Heart left ventricle (tissue), 16 donors: ENCODE measurements at places on chromosomes 1 and 21. TPM values are rescaled to one million over a fixed set of nuclear protein-coding genes. Genes with fewer than 3 reads are reported as not detected.

DNA sequence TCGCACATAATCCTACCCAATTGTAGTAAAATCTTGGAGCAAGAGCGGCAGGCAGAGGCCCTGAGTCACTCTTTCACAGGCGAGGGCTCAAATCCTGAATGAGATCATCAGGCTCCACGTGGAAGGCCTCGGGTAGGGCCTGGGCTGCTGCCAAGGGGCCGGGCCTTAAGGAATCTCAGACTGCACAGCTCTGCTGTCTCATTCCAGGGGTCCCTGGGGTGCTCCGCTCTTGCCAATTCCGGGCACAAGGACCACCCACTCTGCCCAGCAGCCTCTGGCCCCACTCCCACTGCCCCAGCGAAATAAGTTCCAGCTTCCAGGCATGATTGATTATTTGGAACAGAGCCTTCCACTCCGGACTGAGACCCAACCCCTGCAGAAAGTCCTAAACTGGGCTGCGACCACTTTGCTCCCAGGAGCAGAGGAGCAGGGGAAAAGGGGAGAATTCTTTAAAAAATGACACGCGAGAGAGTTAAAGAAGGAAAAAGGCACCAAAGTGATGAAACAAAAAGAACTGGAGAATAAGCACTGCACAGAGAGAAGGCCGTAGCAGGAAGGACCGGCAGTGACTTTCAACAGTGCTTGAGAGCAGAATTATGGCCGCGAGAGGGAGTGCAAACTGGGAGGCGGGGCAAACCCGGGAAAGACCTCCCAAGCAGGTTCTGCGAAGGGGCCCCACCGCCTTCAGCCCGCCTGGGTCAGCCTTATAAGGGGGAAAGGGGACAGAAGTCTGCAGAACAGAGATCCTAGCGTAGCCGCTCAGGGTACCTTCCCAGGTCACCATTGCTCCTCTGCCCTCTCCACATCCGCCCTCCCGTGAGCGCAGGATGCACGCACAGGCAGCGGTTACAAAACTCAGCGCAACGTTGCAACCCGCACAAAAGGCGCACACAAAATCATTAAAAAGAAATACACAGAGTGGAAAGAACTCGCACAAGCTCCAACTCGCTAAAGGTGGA, 2.0 kb downstream of the ADAMTS1 start:
- DNase-seq: peak; percentile 95

PTPRF gene
- polyA plus RNA-seq: 0.91 TPM

ASCL5 gene
- polyA plus RNA-seq: not detected

SH3D21 gene
- 0.72 TPM for polyA plus RNA-seq

DNA sequence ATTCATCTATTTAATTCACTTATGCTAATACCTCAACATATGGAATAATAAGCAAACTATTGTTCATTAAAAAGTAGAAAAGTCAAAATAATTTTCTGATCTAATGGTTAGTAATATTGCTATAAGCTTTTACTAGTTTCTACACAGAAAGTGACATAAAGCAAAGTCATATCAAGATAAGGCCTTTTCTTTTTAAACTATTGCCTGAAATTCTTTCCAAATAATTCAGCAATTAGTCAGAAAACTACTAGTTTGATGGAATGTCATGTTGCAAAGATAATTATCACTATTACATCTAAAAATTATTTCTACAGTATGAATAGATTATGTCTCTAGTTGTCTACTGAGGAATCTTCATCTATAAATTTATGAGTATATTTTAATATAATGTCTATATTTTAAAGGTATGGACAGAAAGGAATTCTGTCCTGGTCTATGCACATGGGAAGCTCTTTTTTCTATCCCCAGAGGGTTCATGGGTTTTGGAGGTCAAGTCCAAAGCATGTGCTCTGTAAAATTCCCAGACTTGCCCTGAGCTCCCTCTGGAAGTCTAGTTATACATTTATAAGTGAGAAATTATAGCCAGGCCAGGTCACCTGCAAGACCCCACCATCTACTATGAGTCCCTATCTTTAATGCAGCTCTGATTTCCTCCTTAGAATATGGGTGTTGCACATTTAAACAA, 84.6 kb upstream of the DPYD start:
- no peak for DNase-seq

GRCh38 chr1:199766218-199766792, 261.2 kb upstream of the NR5A2 start:
- no peak for DNase-seq

DNA sequence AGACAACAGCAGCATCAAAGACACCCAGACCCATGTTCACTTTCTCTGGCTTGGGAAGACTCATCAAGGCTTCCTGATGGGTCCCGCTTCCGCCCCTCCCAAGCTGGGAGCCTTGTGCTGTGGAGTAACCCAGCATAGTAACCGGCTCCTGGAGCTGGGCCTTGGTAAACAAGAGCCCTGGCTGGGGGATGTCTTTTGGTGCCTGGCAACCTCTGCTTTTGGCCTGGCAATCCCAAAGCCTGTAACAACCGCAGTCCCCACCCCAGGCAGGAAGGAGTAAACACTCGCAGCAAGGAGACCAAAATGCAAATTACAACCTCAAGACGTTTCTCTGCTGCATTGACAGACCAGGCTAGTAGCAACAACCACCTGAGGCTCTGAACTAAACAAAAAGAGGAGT, 16.9 kb upstream of the THRAP3 start:
- no peak for DNase-seq

DNA sequence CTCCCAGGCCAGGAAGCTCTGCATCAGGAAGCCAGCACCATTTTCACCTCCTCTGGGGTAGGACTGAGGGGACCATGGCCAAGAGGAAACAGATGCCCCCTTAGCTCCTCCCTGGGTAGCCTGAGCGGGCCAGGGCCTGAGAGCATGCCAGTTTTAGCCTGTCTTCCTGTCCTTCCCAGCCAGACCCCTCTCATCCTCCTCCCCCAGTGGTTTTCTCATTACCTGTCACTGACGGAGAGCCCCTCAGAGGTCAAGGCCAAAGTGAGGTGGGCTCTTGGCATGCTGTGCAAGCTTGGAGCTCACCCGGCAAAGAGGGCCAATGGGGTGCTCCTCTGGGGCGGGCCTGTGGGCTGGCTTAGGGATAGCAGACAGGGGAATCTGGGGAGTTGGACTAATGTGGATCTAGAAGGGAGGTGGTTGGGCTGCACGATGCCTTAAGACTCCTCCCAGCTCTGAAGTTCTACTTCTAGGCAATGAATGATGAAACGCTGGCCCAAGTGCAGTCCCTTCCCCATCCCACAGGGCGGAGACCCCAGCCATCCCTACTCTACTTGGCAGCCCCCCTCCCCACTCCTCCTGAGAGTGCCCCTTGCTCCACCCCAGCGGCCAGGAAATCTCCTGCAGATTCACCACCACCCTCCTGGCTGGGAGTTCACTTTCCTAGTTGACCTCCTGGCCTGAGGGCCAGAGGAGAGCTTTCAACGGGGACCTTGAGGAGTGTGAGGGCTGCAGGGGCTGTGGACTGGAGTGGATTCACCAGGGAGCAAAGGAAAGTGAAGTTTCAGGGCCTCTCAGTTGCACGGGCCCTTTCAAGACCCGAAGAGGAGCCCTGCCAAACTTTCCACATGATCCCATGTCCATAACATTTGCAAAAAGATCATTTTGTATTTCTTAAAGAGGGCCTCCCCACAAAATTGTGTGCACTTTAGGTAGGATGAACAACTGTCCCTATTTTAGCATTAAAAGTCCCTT, 9.4 kb upstream of the LMNA start:
- DNase-seq: no peak

CLDN8 gene
- not detected for polyA plus RNA-seq

RAB7B gene
- polyA plus RNA-seq: 0.83 TPM

DNA sequence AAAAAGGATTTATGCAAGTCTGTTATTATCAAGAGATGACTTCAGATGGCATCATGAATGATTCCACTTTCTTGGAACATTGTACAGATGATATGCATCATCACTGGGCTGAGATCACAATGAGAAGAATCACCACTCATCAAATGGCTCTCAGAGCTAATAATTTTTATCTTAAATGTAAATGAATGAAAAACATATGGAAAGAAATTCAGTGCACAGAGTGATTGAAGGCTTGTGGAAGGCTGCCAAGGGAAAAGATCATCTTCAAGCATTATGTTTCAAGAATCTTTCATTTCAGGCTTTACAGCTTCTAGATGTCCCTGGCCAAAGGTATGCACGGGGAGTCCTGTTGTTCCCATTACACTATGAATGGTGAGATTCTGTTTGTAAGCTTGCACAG, 955.7 kb downstream of the TTLL7 start:
- DNase-seq: no peak

BSND gene
- polyA plus RNA-seq: not detected

DNA sequence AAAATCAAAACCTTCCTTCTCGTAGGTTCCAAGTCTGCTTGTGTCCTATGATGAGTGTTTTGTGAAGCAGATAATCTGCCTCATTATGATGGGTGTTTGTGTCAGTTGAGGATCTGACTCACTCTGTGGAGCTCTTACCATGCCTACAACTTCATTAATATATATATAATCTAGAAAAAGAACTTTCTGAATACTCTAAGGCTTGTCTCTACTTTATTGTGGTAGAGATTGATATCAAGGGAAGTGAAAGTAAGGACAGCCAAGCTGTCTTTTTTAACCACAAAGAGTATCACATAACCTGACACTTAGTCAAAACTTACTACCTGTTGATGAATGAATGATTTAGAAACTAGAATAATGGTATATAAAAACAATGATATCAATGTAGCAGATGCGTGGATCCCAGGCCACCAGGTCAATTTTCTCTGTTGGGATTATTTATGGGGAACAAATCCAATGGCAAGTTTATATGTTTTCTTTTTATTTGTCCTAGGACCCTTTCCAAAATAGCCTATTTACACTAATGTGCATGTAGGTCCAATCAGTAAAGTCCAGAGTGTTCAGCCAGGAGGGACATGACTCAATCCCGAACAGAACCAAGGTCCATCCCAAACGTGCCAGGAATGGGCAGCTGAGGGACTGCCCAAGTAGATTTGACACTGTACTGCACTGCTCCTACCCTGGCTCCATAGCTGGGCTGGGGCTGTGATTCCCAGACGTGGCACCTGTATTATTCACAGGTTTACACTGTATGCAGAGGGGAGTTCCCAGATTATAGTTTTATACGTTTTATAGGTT, 182.3 kb upstream of the GREM2 start:
- DNase-seq: no peak

- DNase-seq: no peak
Observed at GRCh38 chr1:25704267-25704691, 87.7 kb downstream of the MAN1C1 start.
